Stimulated activated CD8-positive, alpha-beta memory T cell treated with anti-CD3 and anti-CD28 coated beads, Interleukin-7, amount 100 ng/mL, for 48 hours (primary cell): ENCODE measurements at places on chromosomes 16 and 17.

DNA sequence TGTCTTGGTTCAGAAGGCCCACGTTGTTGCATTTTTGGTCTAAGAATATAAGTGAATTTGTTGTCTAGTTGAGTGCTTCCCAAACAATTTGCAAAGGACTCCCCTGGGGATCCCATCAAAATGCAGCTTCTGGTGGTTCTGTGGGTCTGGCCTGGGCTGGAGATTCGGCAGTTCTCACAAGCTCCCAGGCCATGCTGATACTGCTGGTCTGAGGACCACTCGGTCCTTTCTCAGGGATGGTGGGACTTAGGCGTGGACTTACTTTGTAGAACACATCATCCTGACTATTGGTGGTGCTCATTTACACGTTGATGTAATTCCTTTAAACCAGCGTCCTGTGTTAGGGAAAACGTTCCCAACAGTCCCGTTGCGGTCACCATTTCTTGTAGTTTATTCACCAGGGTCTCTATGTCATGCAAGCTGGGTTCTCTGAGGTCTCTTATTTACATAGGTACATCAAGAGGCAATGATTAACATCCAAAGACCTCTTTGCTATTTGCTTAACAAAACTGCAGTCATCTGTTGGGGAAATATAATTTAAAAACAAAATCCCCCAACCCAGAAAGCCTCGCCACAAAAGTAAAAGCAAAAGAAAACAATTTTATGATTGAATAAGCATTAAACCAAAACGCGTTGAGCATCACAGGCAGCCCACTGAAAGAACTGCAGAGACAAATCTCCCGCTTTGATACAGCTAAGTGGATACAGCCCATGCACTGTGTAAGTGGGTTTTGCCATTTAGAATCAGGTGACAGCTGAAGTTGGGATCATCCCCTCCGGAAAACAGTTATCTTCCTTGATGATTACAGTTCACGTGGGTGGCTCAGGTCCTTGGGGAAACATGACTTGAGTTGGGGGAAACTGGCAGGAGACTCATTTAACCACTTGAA, 39.0 kb upstream of the SEC14L1 start:
- DNase-seq = no peak

GRCh38 chr16:64225036-64225435, 896.8 kb downstream of the CDH11 start:
- DNase-seq = no peak

DNA sequence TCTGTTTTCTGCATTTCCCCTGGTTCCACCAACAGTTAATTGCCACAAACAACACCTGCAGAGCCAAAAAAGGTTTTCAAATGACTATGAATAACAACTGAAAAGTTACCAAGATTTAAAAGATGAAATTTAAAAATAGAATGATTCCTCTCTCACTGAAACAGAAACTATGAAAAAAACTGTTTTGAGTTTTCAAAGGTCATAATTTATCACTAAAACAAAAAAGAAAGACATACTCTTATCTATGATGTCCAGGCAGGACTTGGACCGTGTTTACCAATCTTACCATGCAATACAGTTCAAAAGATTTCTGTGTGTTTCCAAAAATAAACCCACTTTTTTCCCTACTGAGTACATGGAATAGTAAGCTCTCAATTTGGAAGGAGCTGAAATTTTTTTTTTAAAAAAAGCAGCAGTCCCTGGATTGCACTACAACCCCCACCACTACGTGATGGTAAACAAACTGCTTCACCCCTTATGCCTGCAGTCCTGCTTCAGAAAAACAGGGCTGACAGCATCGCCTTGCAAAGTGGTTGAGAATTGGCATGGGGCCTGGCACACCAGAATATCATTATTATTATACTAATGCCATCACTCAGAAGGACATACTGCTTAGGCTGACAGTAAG, 8.5 kb downstream of the TXNDC11 start:
- no peak for DNase-seq

- no peak for DNase-seq
These were observed 206.1 kb downstream of the HAPSTR1 start for GRCh38 chr16:9297437-9298113.

DNA sequence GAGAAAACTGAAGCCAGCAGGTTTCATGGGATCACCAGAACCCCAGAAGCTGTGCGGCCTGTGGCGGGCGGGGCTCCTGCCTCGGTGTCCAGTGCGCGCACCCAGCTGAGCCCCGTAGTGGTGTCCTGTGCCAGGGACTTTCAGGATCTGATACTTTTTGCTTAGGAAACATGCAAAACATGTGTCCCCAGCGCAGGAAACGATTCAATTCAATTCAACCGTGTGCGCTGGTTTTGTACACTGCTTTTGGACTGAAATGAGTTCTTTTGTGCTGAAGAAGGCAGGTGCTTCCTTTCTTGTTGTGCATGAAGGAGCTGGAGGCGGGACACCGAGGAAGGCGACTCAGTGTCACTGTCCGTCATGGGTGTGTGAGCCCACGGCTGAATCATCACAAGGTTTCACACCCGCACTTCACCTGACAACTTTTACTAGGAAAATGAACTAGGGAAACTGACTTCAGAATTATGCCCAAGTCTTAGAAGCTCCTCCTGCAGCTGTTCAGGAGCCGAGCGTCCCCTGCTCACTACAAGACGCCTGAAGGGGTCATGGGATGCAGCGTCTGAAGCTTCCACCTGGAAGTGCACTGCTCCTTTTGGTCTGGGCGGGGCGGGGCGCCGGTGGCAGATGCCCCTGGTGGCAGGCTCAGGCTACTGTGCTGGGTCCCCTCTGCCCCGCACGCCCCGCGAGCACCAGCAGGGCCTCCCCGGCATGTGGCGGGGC, 31.4 kb upstream of the ZNF750 start:
- DNase-seq = no peak

GRCh38 chr17:40219594-40220338, 662 bp downstream of the WIPF2 start:
- peak; percentile 5 for DNase-seq

- peak; percentile 23 for DNase-seq
These were observed 10.3 kb upstream of the IRF8 start for GRCh38 chr16:85888405-85889331.
